Naive B cell (primary cell): ENCODE measurements at places on chromosomes 5 and 9.
A peak's percentile ranks its signal among the peaks of the same experiment; 100 is the strongest.

GRCh38 chr5:174376726-174377373 is 331.3 kb downstream of the NSG2 start:
- DNase-seq: no peak

GRCh38 chr5:122615146-122615545 is 159.7 kb upstream of the SNX2 start:
- no peak for DNase-seq

GRCh38 chr5:170540271-170540670 is 36.5 kb downstream of the KCNIP1 start:
- no peak for DNase-seq

DNA sequence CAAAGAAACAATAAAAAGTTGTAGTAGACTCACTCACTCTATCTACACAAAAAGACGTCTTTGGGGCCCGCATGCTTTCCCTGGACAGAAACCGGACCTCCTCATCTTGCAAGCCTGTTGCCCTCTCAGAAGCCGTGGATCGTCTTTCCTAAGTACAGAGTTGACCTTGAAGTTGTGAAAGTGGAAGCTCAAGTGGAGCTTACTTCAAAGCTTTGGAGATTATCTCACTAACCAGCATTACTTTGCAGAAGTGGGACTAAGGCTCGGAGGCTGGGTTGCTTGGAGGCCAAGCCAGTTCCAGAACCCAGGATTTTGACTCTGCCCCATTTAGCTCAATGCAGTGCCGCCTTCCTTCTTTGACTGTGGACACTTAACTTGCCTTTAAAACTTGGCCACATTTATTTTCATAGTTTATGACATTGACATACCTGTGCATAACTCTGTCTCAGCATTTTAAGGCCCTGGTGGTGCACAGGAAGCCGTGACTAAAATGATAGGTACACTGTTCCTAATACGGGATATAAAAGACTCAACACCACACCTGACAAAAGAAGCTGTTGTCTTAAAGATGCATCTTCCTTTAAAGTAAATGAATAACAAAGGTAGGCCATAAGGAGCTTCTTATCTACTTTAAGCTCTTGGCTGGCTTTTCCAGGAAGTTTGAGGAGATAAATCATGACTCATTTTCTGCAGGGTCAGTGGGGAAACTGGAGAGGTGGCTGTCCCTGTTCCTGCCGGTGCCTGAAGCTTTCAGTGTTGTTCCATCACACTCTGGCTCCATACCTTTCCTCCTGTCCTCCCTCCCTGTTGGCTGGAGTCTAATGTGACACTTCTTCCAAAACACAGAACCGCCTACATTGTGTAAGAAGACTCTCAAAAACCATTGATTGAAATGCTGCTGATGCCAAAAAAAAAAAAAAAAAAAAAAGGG is 10.7 kb downstream of the SLC25A25 start:
- no peak for DNase-seq

GRCh38 chr9:126171641-126172040 is 155.0 kb upstream of the MVB12B start:
- DNase-seq: no peak

GRCh38 chr9:111622626-111623025 is 8.5 kb upstream of the DNAJC25 start:
- DNase-seq: no peak

GRCh38 chr5:139711067-139711905 is 63.1 kb downstream of the CXXC5 start:
- DNase-seq: peak; percentile 52

- no peak for DNase-seq
Observed at GRCh38 chr9:6199596-6199995, 16.0 kb upstream of the IL33 start.

DNA sequence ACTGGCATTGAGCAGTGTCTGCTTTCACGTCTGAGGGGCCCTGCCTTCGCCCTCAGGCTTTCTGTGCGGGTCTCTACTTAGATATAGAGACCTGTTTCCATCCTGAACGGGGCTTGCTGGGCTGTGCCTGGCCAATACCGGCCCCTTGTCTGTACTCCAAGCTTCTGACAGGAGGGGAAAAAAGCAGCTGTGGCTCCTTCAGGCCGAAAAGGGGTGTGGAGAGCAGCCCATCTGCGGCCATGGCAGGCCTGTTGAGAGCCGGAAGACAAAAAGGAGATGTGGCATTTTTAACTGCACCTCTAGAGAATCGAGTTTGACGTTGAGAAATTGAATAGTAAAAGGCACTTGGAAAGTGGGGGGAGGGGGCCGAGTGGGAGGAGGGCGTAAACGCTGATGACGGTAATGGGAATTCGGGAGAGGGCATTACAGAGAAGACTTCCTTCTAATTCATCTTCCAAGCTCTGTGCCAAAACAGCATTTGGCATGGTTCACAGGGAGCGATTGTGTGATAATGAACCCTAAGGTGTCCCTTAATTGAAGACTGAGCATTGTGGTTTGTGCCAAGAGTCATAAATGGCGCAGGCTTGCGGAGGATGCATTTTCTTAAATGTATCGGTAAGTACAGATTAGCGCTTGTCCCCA is 25.1 kb upstream of the PRDM12 start:
- no peak for DNase-seq

DNA sequence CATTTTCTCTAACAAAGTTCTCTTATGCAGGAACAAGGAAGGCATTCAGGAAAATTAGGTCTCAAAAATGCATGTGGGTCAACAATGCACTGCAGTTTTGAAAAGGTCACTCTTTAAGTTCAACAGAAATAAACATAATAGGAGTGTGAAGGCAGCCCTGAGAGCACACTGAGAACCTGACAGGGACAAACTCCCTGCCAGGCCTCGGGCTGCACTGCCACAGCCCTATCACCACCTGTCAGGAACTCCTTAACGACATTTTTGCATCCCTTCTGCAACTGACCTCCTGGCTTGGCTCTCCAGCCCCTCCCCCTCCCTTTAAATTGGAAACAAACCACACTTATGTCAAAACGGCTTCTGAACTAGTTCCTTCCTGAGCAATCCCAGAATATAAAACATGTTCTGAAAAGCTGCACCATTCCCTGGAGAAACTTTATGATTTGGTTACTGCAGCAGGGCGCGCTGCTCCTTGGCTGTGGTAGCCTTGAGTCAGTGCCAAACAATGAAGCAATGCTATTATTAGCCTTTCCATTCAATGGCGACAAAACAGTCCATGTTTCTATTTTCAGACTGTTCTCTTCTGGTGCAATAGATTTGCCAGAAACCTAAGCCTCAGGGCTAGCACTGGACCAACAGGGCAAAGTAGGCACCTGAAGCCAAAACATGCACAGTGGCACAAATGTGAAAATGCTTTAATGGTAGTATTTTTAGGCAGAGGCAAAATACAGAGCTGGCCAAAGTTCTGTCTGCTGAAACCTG is 160.1 kb upstream of the ZNF608 start:
- DNase-seq: no peak

DNA sequence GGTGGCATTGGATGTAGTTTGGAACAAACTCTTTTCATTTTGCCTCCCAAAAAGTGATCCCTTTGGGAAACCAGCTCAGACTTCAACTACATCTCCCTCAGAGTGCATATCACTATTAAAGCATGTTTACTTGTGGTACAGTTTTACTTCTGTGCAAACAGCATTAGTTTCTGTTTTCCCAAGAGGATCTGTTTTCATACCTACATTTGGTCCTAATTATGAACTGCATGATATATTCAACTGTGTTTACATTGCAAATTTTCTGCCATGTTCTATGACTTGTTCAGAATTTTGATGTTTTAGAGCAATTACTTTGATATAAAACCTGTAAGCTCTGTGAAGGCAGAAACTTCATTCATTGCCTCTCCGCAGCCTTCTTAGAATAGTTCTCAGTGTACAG is 681.5 kb upstream of the ACO1 start:
- DNase-seq: no peak

DNA sequence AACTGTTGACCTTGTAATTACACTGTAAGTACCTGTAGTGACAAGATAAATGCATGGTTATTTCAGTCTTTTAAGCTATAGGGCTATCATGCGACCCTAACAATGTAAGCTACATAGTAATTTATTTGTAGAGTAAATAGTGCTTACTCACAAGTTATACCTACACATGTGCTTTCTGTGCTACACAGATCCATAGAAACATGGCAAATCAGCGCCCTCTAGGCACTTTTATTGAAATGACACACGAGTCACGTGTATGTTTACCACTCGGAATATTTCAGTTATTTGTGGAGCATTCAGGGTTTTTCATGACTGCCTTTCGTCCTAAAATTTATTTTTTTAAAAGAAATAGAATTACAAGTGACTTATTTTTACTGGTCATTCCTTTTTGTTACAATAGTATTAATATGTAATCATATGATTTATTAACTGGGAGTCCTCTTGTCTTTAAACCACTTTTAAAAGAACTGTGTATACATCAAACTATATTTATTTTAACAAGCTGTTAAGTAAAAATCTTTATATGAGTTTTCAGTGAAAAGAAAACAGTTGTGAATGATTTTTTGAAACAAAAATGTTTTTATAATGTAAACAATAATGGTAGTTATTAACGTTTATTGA is 1242.3 kb upstream of the WWC1 start:
- DNase-seq: no peak

DNA sequence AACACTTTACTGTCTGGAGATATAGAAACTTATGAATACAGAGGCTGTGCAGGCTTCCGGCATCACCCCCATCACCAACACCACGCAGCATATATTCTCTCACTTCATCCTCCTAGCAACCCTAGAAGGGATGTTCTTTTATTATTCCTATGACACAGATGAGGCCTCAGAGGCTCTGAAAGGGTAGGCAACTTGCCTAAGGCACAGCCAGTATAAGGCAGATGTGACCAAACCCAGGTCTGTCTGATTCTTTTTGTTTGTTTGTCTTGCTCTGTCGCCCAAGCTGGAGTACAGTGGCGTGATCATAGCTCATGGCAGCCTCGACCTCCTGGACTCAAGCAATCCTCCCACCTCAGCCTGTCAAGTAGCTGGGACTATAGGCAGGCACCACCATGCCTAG is 22.8 kb upstream of the CORO2A start:
- DNase-seq: no peak

DNA sequence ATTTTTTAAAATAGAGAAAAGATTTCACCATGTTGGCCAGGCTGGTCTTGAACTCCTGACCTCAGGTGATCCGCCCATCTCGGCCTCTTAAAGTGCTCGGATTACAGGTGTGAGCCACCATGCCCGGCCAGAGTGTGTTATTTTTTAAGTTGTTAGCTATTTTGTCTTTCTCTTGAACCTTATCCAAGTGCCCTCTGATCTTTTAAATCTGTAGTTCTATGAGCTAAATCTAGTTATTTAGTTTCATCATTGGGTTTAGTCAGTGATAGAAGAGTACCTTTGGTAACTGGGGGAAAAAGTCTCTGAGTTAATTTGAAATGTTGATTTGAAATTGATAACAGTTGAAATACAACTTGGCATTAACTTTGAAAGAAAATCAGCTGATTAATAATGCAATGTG is 88.3 kb downstream of the NNT start:
- no peak for DNase-seq

DNA sequence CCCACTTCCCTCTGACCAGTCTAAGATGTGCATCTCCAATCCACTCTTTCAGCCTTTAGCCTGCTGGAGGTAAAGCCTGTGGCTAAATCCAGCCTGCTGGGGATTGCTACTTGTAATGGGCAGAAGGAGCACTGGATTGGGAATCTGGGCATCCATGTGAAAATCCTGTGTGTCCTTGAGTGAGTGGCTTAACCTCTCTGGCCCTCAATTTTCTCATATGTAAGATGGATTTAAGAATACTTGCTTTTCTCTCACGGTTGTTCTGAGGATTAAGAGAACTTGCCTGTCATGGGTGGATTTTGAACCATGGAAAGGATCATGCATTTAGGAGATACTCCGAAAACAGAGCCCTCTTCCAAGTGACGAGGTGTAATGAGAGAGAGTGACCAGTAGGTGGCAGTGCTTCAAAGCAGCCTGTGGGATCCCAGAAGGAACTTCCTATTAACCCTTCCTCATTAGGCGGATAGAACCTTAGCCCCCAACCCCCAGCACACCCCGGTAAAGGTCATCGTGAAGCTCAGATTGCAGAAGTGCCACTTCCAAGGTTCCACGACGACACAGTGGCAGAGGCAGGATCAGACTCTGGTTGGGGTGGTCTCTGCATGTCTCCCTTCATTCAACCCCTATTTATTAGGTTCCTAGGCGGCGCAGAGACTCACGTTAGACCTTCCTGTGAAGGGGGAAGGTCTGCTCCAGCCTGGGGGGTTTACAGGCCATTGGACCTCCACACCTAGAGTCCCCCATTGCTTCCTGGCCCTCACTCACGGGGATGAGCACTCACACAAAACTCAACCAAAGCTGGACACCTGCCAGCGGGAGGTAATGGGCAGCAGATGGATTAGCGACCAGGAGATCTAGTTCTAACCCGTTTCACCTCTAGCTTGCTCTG is 68.7 kb upstream of the ZNF618 start:
- DNase-seq: peak; percentile 29

- DNase-seq: no peak
Observed at GRCh38 chr5:143244000-143244736, 159.3 kb downstream of the NR3C1 start.

- no peak for DNase-seq
Observed at GRCh38 chr9:8762479-8763085, 963.0 kb upstream of the DMAC1 start.

- DNase-seq: no peak
Observed at GRCh38 chr5:57482671-57483106, at the start of gene ACTBL2. Gene ACTBL2, minus strand, starts transcription at chr5:57482811. Its CDS starts 104 bp downstream, at chr5:57482707.

DNA sequence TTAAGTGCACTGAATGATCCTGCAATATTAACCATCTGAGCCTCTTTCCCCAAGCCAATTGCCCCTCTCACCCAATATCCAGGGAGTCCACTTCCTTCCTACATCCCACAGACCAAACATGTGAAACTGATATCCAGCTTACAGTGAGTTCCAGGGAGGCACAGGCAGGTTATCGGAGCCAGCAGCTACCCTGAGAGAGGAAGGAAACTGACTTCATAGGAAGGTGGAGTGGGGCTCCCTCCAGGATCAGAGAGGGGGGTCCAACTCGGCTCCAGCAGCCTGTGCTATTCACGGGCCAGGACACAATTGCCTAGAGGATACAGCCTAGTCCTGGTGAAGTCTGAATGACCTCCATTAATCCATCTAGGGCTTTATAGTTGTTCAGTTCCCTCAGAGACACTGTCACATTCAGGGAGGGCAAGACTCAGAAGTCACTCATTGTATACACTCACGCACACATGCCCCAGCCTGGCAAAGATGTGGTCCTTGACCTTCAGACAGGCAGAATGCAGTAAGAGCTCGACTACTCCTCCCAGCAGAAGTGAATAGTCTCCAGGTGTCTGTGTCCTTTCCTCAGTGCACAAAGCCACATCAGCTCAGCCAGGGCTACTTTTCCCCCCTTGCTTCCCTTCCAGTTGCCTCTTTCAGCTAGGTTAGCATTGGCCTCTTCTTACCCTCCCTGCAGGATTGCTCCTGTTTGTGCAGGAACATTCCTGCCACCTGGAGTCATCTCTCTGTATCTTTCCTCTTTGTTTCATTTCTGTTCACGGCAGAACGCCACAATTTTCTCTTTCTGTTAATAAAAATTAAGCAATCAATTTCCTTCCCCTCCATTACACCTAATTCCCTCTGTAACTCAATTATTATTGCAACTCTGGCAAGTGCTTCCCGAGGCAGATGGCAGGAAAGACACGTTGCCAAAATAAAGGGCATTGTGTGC is 501.7 kb downstream of the ARHGEF28 start:
- no peak for DNase-seq
